ENCODE measurements at places on chromosomes 2 and 18.

DNA sequence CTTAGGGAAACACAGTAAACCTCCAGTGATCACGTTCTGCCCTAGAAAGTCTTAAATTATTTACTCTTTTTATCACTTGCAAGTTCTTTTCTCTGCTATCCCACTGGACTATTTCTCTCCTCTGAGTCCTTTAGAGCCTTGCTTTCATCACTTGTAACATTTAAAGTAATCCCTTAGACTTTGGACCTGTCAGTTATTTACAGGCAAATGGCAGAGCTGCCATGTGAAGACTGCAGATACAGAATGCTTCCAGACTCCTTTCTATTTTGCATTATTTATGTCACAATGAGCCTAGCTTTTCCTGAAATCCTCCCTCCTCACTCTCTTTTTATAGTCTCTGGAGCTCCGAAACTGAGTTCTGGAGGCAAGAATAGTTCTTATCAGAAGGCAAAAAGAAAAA is 325.6 kb upstream of the TRIB2 start:
- no peak for DNase-seq

DNA sequence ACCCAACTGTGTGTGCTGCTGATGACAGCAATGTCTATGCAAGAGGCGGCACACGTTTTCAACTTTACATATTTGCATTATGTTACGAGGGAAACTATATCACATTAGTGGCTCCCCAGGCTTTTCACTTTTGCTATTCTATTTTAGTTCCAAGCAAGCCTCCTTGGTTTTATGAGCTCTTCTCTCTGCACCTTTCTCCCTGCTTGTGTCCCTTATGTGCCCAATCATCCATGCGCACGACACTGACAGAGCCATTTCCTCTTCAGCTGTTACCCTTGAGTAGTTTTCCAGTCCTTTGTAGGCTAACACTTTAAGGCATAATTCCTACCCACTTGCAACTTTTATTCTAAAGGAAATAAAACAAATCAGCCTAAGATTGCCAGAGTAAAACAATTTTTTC is 154.3 kb downstream of the TCF4 start:
- DNase-seq = no peak

GRCh38 chr2:47815764-47816163 is 32.8 kb downstream of the MSH6 start:
- no peak for DNase-seq

DNA sequence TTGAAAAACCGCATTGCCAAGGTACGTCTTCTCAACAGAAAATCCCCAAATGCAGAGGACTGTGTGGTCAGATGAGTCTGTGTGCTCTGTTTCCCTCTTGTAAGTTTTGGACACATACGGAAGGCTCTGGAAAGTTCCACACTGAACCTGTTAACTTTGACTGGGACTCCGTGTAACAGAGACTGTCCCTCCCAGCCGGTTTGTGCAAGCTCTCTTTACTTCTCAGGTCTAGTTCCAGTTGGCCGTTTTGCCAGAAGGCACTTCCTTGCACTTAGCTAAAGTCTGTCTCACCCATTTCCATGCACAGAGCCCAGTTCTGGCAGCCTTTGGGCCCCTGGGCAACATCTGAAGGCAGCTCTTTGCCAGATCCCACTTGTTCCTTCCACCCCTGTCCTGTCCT is 22.0 kb downstream of the EFHD1 start:
- no peak for DNase-seq

GRCh38 chr18:65955747-65956146 is 204.9 kb downstream of the CDH7 start:
- no peak for DNase-seq

- DNase-seq = no peak
Measured at GRCh38 chr2:30267161-30267975, 36.0 kb downstream of the LBH start.

DNA sequence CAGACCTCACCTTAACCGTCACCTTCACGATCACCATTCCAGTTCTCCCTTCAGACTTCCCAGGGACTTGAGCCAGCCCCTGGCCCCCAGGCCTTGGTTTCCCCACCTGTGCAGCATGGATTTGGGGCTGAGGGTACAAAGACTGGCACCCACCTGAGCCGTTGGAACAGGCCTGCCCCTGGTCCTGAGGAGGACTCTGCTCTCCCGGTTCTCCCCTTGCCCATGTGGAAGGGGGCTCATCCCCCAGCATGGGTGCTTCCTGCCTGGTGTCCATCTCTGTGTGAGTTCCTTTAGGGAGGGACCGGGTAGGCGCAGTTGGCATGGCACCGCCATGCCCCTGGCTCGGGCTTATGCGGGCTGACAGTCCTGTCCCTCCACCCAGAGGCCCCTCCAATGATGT is 10.9 kb upstream of the GPR35 start:
- DNase-seq = no peak
